Activated naive CD8-positive, alpha-beta T cell treated with anti-CD3 and anti-CD28 coated beads, Interleukin-2, amount 10 ng/mL, durations not matched to agents 7 days and 5 days (primary cell): ENCODE measurements at places on chromosomes 5 and 9. TPM values are rescaled to one million over a fixed set of nuclear protein-coding genes. Genes with fewer than 3 reads are reported as not detected.

DNA sequence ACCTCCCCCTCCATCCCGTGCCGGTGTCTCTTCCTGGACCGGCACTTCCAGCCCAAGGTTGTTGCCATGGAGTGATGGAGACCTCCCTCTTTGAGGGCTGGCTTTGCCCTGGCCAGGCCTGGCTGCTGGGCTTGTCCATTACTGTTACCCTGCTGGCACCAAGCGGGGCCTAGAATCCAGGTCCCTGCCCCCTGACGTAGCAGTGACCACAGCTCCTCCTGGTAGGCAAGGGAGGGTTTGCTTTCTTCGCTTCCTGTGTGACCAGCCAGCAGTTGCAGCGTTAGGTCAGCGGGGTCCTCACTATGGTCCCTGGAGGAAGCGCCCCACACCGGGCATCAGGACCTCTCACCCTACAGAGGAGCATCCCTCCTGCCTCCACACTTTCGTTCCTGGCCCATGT, 146.7 kb upstream of the COL5A1 start:
- peak; percentile 21 for DNase-seq

Gene FAM221B
- total RNA-seq = not detected

Gene HAUS6
- 27.6 TPM for total RNA-seq

Gene FOXD4
- total RNA-seq = 0.22 TPM

DNA sequence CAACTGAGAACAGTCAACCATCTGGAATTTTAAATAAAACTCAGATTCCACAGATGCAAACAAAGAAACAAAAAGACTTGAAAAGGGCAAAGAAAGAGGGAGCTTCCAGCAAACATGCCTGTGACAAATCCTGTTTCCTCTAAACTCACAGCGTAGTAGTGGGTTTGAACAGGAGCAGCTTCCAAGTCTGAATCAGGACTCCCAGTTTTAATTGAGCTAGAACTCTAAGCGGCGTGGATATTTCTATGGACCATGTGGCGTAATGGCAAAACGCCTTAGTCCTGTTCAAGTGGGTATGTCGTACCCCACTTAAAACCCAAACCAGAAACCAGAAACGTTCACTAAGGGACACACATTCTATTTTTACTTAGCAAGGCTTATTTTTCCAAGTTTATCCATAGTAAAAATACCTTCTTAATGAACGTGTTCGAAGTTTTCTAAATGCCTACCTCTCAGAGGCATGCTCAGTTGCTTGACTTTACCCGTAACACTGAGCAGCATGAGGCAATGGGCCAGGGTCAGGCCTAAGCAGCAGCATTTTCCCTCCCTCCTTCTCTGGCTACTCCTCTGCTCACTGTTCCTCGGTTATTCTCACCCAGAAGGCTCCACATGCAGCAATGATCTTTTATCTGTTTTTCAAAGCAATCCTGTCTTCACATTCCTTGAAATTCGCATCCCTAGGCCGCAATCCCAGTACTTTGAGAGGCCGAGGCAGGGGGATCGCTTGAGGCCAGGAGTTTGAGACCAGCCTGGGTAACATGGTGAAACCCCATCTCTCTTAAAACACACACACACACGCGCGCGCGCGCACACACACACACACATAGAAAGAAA, 77.9 kb downstream of the FNBP1 start:
- no peak for DNase-seq

- DNase-seq = no peak
Measured at GRCh38 chr5:81420039-81420667, 26.2 kb upstream of the ACOT12 start.

DNA sequence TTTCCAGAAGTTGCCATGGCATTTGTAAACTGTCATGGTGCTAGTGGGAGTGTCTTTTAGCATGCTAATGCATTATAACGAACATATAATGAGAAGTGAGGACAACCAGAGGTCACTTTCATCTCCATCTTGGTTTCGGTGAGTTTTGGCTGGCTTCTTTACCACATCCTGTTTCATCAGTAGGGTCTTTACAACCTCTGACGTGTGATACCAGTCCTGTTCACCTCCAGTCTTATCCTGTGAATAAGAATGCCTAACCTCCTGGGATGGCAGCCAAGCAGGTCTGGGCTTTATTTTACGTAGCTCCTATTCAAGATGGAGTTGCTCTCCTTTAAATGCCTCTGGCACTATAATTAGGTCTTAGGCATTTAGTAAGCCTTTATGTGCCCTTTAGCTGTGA, 20.4 kb upstream of the RFK start:
- DNase-seq = no peak

GRCh38 chr9:81529556-81530193, 159.7 kb downstream of the TLE1 start:
- no peak for DNase-seq

DNA sequence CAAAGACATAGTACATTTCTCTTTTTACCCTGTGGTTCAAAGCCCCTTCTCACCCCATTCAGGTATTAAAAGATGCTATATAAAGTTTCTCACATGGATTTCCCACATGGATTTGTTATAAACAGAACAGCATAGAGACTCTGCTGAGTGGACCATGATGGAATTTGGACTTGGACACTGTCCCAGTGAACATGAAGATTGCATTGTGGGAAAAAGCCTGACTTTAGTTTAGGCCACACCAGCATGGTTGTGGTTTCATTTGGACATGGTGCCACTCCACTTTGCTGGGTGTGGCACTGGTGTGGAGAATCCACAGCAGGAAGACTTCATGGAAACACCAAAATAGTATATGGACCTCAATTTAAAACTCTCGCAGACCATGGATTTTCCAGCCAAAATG, 124.6 kb downstream of the ARHGAP26 start:
- no peak for DNase-seq

DNA sequence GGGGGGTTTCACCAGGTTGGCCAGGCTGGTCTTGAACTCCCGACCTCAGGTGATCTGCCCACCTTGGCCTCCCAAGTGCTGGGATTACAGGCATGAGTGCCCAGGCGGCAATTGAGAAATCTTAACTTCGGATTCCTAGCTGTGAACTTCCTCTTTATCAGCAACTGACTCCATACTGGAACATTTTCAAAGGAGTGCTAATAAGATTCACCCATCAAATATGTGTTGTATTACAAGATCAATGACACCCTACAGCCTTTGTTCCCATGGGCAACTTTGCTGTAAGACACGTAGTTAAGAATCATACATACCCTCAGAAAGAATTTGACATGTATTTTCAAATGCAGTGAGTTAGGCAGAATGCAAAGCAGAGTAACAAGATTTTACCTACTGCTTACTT, 23.1 kb upstream of the ACOT12 start:
- DNase-seq = no peak

DNA sequence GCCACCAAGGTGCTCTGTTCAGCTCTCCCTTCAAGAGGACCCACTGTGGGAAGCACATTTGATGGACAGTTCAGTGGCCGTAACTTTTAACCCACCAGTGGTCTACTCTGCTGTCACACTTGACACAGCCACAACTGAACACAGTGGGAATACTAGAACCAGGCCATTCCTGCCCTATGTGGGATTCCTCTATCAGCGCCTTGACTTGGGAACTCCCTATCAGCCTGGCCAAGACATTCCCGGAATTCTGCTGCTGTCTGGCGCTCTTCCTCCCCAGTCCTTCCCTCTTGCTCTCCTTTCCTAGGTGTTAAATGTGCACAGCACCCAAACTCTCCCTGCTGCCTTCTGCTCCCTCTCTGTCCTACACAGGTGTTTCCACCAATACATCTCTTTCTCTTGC, 23.1 kb upstream of the SH3PXD2B start:
- DNase-seq = no peak

Gene MAMDC2
- not detected for total RNA-seq

DNA sequence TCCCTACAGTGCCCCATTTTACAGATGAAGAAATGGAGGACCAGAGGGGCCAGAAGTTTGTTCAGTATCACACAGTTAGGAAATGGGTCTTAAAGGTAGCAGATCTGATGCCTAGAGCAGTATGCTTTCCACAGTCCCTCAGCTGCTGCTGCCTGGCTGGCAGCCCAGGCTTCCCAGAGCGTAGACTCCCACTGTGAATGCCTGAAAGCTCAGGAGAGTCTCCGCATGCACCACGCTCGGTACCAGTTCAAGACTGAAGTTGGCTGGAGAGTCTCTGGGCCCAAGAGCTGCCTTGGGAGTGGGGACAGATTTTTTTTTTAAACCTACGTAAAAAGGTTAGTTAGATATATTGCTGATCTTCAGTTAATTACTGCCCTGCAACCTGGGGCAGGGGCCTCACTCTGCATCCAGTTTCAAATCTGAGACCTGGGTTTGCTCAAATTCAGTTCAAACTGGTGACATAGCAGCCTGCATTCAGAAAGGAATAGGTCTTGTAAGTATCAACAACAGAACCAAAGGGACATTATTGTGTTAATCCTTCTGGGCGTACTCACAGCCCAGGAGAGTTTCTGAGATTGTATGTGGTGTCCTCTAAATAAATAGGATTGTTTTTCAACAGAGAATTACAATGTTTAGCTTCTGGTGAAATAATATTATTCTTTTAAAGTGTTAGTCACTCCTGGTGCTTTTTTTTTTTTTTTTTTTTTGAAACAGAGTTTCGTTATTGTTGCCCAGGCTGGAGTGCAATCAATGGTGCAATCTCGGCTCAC, 8.3 kb downstream of the NANS start:
- DNase-seq = no peak

DNA sequence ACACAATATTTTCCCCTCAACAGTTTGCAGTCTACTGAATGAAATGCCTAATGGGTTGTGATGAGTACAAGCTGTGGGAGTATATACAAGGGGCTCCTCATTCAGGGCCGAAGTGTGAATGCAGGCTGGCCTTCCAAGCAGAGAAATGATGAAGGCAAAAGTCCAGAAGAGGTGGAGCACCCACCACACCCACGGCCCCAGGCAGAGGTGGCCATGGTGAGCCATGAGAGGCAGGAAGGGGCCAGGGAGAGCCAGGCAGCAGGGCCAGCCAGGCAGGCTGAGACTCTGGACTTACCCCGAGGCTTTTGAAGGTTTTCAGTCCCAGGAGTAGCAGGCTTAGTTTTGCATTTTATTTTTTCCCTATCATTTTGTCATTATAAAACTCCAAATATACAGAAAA, 218.1 kb downstream of the AUH start:
- DNase-seq = no peak

DNA sequence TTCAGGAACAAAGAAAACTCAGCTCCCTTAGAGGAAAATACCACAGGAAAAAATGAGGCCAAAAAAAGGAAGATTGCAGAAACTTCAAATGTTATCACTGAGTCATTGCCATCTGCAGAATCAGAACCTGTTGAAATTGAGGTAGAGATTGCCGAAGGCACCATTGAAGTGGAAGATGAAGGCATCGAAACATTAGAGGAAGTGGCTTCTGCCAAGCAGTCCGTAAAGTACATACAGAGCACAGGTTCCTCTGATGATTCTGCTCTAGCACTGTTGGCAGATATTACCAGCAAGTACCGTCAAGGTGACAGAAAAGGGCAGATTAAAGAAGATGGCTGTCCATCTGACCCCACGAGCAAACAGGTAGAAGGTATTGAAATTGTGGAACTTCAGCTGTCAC, 30.8 kb upstream of the NIM1K start:
- DNase-seq = no peak

Gene PAPPA
- total RNA-seq = not detected

Gene PRUNE2
- not detected for total RNA-seq

- DNase-seq = no peak
Measured at GRCh38 chr5:66582499-66583165, 13.6 kb upstream of the MAST4 start.

GRCh38 chr5:104184264-104184663, 621.7 kb upstream of the NUDT12 start:
- no peak for DNase-seq

DNA sequence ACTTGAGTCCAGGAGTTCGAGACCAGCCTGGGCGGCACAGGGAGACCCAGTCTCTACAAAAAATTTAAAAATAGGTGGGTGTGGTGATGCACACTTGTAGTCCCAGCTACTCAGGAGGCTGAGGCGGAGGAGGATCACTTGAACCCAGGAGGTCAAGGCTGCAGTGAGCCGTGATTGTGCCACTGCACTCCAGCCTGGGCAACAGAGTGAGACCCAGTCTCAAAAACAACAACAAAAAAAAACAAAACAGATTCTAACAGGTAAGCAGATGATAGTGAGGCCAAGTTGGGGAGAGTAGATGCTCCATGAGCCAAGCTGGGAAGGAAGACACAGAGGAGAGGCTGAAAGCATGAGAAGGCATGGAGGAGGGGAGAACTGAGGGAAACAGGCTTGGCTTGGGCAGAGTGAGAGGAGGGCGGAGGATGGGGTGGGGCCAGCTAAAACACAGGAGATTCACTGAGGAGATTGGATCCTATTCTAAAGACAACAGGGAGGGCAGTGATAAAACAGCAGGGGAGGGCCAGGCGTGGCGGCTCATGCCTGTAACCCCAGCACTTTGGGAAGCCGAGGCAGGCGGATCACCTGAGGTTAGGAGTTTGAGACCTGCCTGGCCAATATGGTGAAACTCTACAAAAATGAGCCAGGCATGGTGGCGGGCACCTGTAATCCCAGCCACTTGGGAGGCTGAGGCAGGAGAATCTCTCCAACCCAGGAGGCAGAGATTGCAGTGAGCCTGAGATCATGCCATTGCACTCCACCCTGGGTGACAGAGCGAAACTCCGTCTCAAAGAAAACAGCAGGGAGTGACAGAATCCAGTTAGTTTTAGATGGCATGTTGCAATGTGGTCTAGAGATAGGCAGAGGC, 8.4 kb downstream of the RPS14 start:
- no peak for DNase-seq

GRCh38 chr5:168315416-168316138, 24.1 kb downstream of the WWC1 start:
- no peak for DNase-seq

Gene FOXD4L4
- total RNA-seq = 0.55 TPM

DNA sequence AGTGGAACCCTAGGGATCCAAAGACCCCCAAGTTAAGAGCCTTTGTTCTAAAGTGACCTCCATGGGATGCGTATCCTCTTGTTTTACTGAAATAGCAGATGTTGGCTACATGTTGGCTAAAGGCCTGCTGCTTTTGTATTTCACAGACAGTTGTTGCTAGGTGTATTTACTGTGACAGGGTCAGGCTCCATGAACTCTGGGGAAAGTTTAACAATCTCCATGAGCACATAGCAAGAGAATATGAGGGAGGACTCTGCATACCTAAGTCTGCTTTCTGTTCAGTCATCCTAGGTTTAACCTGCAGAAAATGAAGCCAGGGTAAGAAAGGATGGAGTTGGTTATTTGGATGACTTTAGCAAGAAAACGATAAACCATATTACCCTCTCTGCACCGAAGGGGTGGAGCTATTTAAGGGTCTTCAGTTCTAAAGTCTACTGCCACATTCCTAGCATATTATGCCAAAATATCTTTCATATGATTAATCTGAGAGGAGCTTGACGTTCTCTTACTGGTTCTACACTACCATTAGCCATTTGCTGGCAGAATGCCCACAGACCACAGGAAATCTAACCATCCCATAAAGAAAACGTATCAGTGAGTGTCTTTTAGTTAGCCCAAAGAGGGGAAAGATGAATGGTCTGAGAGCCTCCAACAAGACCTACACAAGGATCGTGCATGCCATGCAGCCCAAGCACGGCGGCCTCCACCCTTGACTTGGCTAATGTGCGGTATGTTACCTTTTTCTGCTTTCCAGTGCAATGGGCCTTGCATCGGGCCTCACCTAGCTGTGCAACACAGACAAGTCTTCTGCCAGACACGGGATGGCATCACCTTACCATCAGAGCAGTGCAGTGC, 127.8 kb downstream of the SAXO1 start:
- DNase-seq = no peak

Gene SPINK1
- total RNA-seq = not detected

Gene KIF4B
- total RNA-seq = not detected

Gene PCDHGC3
- total RNA-seq = not detected
